Smooth muscle cell of trachea (primary cell): ENCODE measurements at places on chromosomes 5 and 9. TPM values are rescaled to one million over a fixed set of nuclear protein-coding genes. Genes with fewer than 3 reads are reported as not detected.

INSYN2B gene
- total RNA-seq: 5.8 and 14.6 TPM in 2 replicates

SLC36A3 gene
- not detected in 2 replicates for total RNA-seq

SNCAIP gene
- under 0.01 and 0.66 TPM in 2 replicates for total RNA-seq

CDH6 gene
- 61.4 and 77.2 TPM in 2 replicates for total RNA-seq

FAM221B gene
- total RNA-seq: not detected in 2 replicates

CYLC2 gene
- total RNA-seq: not detected in 2 replicates

PDE6A gene
- total RNA-seq: not detected in 2 replicates

TBC1D9B gene
- total RNA-seq: 56.4 and 93.0 TPM in 2 replicates

PCDHA12 gene
- under 0.01 TPM in 1 of 2 replicates, not detected in the other for total RNA-seq

SHOC1 gene
- total RNA-seq: under 0.01 and 0.17 TPM in 2 replicates

SARDH gene
- total RNA-seq: 5.1 and 5.7 TPM in 2 replicates

FOXD4L4 gene
- total RNA-seq: 0.17 and 0.29 TPM in 2 replicates

PCDH1 gene
- total RNA-seq: 0.33 and 0.58 TPM in 2 replicates

ZNF618 gene
- total RNA-seq: 10.4 and 12.9 TPM in 2 replicates

PHYHD1 gene
- 16.1 and 18.7 TPM in 2 replicates for total RNA-seq

OBP2B gene
- not detected in 2 replicates for total RNA-seq

ENC1 gene
- 16.1 and 25.6 TPM in 2 replicates for total RNA-seq

SLC36A2 gene
- total RNA-seq: not detected in 2 replicates

STPG3 gene
- 0.66 TPM in 1 of 2 replicates, not detected in the other for total RNA-seq

TJP2 gene
- 58.2 and 64.5 TPM in 2 replicates for total RNA-seq

GRIN1 gene
- total RNA-seq: 0.15 and 0.33 TPM in 2 replicates

CER1 gene
- not detected in 2 replicates for total RNA-seq

IRGM gene
- not detected in 2 replicates for total RNA-seq

CCL27 gene
- total RNA-seq: 0.15 and 0.17 TPM in 2 replicates

SAPCD2 gene
- total RNA-seq: 1.5 and 8.0 TPM in 2 replicates

SPATA31C1 gene
- not detected in 2 replicates for total RNA-seq

EGFLAM gene
- 2.5 and 3.0 TPM in 2 replicates for total RNA-seq

SIGMAR1 gene
- 71.1 and 88.0 TPM in 2 replicates for total RNA-seq

ABLIM3 gene
- total RNA-seq: 23.1 and 42.5 TPM in 2 replicates
